Activated CD8-positive, alpha-beta memory T cell treated with anti-CD3 and anti-CD28 coated beads for 48 hours (primary cell): ENCODE measurements at places on chromosomes 2 and 18.

DNA sequence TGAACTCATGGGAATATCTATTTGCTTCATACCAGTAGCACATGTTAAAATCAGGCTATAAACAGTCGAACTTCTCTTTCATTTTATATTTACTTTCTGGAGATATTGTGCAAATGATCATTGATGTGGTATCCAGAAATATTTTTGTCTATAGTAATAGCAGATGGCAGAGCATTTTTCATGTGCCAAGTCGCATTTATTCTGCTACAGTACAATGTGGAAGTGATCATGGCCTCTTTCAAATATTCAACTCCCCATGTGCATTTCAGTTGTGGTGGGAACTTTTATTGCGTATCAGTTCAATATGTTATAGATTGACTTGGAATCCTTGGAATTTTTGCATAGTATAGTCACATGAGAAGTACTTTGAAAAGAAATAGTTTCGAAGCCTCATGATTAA lies 57.4 kb downstream of the RHBDD1 start:
- no peak for DNase-seq

DNA sequence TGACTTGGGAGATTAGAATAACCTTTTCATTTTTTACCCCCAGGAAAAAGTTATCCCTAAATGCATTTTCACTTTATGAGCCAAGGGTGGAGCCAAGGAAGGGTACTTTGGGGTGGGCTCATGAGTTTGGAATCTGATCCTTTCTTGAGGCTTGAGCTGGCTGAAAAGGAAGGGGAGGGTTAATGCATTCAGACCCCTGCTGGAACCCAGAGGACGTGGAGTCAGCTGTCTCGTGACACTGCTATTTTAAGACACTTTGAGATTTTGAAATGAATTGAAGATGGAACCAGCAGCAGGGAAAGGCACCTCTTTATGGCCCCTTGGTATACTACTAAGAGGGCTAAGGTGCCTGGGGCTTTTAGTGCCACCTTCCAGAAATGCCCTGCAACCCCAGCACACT lies 90.4 kb downstream of the MARCHF4 start:
- DNase-seq = no peak

GRCh38 chr2:162044586-162044985 lies 29.4 kb downstream of the DPP4 start:
- no peak for DNase-seq

DNA sequence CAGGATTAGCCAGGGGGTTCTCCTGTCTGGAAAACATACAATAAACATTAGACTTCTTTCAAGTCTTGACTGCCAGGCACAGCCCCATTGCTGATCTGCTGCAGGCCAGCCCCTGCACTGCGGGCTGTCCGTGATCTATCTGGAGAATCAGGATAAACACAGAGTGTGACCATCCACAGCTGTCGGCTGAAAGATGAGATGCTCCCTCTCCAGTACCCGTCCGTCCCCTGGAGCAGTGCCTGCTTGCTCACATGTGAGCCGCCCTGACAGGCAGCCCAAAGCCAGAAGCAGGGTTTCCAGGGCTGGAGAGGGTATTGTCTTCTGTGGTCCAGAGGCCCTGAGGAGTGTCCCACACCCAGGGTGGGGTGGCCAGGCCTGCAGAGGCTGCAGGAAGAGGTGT lies 46.1 kb upstream of the FOSL2 start:
- DNase-seq = no peak

DNA sequence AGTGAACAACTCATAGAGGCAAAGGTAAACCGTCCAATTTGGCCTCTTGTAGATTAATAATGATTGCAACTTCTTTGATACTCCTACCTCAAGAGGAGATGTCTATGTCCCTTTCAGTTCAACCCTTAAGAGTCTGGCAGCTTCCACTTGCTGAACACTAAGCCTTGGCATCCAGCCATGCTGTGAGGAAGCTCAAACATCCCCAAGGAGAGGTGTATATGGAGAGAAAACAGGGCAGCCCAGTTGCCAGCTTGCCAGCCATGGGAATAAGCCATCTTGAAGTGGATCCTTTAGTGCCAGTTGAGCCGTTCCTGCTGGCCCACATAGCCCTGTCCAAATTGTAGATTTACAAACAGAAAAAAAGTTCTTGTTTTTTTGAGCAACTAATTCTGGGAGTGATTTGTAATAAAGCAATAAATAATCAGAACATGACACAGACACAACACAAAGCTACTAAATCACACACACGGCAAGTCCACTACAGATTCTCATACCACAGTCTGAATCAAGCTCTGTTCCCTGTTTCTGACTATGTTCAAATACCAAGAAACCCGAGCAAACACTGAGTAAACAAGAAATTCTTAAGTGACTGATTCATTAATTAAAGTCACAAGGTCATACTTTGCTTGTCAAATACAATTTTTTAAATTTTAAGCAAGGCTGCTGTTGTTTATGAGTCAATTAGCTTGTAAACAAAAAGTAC lies 96.1 kb downstream of the PID1 start:
- no peak for DNase-seq

DNA sequence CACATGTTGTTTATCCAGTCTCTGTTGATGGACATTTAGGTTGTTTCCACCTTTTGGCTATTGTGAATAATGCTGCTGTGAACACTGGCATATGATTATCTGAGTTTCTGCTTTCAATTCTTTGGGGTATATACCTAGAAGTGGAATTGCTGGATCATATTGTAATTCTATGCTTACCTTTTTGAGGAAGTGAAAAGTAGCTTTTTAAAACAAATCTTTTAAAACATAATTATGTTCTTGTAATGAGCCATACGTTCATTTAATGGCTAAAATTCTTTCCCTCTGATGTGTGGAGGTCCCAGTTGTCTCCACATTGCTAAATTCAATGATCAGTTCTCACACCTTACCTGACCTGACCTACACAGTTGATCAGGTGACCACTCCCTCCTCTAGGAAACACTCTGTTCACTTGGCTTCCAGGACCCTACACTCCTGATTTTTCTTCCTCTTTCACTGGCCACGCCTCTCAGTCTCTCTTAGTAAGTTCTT lies 27.8 kb upstream of the SERTAD2 start:
- no peak for DNase-seq

GRCh38 chr18:28458751-28459150 lies 281.8 kb upstream of the CDH2 start:
- no peak for DNase-seq

GRCh38 chr2:110677080-110677479 lies 783 bp downstream of the BUB1 start:
- DNase-seq = no peak

DNA sequence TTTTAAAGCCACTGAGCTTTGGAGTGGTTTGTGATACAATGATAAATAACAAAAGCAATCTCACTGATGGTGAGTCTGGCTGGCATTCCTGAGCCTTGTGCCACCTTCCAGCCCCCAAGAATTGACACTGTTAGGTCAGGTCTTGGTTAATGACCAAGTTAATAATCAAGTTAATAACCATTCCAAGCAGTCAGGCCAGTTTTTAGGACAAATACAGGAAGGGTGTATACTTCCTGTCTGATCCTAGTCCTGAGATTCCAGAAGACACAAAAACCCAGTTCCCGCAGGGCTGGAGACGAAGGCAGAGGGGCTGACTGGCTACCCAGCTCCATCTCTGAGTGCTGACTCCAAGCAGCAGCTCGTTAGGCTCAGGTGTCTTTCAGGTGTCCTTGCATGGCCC lies 74.6 kb upstream of the LAPTM4A start:
- DNase-seq = no peak

GRCh38 chr2:237574467-237574866 lies 8.1 kb downstream of the PRLH start:
- no peak for DNase-seq

- no peak for DNase-seq
These were observed 77.0 kb upstream of the CERS6 start for GRCh38 chr2:168378960-168379669.

- DNase-seq = no peak
These were observed 72.8 kb upstream of the TAF1B start for GRCh38 chr2:9770308-9771100.

- no peak for DNase-seq
These were observed 17.5 kb downstream of the KIAA2012 start for GRCh38 chr2:202090530-202090929.

GRCh38 chr2:239201531-239201876 lies 199.3 kb downstream of the HDAC4 start:
- DNase-seq = no peak

- DNase-seq = no peak
These were observed 625 bp upstream of the NBAS start for GRCh38 chr2:15561574-15562344.
